ENCODE measurements at places on chromosomes 7 and 10. TPM values are rescaled to one million over a fixed set of nuclear protein-coding genes. Genes with fewer than 3 reads are reported as not detected.

DNA sequence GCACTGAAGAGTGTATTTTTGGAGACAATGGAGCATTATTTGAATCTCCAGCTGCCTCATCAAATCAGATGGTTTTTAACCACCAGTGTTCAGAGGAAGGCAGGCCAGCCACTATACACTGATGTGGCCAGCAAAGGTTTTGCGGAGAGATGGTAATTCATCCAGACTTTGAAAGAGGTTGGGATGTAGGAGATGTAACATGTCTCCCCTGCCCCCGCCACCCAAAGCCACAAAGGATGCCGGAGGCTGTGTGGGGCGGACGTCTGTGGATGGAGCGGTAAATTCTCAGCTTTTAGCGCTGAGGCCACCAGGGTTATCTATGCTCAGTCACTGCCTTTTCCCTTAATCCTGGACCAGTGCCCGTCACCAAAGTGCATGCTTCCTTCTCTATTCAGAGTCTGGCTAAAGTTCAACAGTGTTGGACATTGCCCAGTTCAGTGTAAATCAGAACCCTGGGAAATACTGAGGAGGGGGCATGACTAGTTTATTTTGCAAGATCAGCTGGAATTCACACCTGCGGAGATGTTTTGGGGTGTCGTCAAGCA is 3.7 kb upstream of the TRIP6 start:
- DNase-seq = peak; percentile 98

- peak; percentile 76 for DNase-seq
Measured at GRCh38 chr10:77909749-77910375, 16.7 kb downstream of the DLG5 start.

- DNase-seq = peak; percentile 31
Measured at GRCh38 chr10:71582019-71582418, 137.6 kb downstream of the C10orf105 start.

MLXIPL gene
- 0.07 TPM for total RNA-seq

EIF4EBP2 gene
- 33.9 TPM for total RNA-seq

All from M059J (cell line).